Stimulated activated CD4-positive, alpha-beta T cell treated with anti-CD3 and anti-CD28 coated beads, Interleukin-1b, Interleukin-23, amount 100 ng/mL, for 1 hour (primary cell): ENCODE measurements at places on chromosomes 7 and 10.

- no peak for DNase-seq
Observed at GRCh38 chr7:36949711-36950600, 225.7 kb upstream of the AOAH start.

DNA sequence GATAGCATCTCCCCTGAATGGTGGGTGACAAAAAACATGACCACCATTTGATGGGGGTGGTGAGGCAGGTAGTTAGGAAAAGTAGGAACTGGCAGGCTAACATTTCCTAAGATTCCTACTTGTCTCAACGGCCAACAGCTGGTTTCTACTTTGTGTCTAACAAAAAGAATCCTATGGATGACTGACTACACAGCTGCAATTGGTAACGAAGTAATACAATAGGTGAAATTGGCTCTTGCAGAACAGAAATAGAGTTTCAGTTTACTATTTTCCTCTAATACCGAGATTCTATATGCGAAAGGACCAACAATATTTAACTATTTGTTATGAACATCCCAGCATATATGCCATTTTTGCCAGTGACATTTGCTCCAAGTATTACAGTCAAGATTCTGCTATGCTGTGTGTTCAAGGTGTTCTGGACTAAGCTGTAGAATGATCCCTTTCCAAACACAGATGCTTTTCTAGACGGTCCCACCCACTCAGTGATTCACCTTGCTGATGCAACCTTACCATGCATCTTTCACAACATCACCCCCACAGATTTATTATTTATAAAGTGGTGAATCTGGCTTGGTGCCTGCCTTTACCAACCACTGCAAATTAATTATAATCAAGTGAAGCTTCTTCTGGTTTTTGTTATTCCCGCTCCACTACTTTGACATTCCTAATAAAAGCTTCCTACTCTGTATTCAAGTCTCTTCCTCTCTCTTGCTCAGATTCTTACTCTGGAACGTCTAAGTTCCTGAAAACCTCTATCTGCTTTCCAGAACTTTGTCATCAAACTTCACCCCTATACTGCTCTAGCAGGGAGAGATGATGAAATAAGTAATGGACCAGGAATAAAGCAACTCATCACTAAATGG lies 16.8 kb downstream of the BBIP1 start:
- DNase-seq = no peak

- no peak for DNase-seq
Observed at GRCh38 chr7:44144426-44144967, 3.4 kb upstream of the MYL7 start.

GRCh38 chr10:102311025-102311420 lies 65.7 kb downstream of the GBF1 start:
- DNase-seq = no peak

DNA sequence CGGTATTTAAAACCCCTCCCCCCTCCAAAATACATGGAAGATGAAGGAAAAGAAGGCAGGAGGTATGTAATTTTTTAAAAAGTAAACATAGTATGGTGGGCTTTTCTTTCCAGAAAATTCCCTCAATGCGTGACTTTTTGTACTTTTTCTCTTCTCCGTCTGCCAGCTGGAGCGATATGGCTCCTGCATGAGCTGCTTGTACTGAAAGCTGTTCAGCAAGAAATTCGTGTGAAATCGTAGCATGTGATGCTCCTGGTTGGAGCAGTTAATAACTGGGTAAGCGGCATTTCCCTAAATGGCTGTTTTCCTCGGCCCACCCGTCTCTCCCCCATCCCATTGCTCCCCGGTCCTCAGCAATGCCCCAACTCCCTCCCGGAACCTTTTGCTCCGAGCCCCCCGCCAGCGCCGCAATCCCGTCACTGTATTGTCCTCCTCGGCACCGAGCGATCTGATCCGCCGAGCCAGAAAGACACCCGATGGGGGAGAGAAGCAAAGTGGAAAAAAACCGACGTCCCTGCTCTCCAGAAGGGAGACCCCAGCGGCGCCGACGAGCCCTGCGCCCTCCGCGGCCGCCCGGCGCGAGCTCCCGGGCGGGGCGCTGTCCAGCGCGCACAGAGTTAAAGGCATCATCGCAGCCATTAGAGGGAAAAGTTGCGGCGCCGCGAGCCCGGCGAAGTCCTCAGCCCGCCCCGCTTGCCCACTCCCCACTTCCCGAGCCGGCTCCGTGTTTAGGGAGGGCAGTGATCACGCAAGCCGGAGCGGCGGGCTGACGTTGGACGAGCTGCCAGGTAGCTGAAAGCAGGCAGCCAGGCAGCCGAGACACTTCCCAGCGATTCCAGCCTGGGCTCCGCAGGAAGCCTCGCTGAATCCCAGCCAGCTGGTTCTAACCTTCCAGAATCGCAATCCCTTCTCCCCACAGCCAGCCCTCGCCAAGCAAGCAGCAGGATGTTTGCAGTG lies at the start of gene VSTM2A:
VSTM2A (plus strand) TSS at position 707 of the 957 bp plus-strand sequence. CDS start 356 bp downstream, outside the sequence.
- no peak for DNase-seq

DNA sequence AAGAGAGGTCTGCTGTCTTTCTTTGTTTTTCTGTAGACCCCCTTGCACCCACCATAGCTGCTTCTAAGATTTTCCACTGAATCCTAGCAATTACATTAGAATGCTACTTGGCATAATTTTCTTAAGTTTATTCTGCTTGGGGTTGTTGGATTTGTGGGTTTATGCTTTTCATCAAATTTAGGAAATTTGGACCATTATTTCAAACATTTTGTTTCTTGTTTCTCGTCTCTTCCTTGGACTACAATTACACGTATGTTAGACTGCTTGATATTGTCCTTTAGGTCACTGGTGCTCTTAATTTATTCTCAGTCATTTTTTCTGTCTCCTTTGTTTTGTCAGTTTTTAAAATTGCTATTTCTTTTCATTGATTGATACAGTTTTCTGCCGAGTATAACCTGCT lies 65.8 kb downstream of the FANK1 start:
- no peak for DNase-seq

- no peak for DNase-seq
Observed at GRCh38 chr10:37865264-37865663, 7.9 kb upstream of the ZNF248 start.

GRCh38 chr7:82393840-82394220 lies 49.7 kb downstream of the CACNA2D1 start:
- no peak for DNase-seq

- peak; percentile 15 for DNase-seq
Observed at GRCh38 chr7:18666107-18666728, 170.7 kb downstream of the HDAC9 start.

- DNase-seq = no peak
Observed at GRCh38 chr10:97540669-97541500, 31.7 kb upstream of the ANKRD2 start.

DNA sequence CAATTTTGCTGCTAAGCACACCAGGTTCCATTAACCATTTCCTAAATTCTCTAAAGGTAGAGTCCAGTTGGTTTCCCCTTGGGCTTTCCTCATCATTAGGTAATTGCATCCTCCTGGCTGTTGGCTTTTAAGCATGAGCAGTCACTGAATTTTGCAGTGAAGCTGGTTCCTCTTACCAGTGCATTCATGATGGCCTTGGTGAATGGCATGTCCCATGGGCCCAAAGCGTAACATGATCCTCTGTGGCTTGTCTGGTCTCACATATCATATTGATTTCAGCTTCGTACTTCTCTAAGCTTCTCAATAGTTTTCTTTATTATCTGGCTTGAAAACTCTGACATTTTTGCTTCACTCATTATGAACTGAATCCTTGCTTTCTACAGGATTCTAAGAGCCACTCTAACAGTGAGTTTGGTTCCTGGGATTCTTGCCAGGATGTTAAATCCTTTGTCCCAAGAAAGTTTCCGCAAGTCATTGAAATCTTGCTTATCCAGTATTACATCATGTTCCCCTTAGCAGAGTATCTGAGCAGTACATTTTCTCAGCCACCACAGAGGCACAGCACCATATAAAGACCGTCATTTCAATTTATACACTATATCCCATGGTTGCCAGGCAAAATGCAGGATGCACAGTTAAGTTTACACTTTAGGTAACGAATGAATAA lies 134.2 kb downstream of the PTN start:
- DNase-seq = no peak

GRCh38 chr7:18241543-18242231 lies 214.0 kb upstream of the PRPS1L1 start:
- no peak for DNase-seq

DNA sequence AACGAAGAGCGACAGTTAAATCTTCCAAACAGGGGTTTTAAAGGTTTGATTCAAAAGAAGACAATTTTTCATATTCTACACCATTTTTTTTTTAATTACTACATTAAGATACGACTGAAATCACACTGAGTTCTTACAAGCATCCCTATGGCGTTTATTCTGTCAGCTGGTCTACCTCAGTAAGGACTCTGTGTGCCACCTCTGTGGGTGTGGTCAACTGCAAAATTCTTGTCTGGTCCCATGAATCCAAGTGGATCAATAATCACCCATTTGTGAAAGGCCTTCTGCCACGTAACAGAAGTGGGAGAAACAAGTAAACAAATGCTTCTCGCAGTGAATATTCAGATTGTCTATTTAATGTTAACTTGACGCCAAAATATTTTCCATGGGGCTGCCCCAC lies 104.1 kb downstream of the GRB10 start:
- no peak for DNase-seq

DNA sequence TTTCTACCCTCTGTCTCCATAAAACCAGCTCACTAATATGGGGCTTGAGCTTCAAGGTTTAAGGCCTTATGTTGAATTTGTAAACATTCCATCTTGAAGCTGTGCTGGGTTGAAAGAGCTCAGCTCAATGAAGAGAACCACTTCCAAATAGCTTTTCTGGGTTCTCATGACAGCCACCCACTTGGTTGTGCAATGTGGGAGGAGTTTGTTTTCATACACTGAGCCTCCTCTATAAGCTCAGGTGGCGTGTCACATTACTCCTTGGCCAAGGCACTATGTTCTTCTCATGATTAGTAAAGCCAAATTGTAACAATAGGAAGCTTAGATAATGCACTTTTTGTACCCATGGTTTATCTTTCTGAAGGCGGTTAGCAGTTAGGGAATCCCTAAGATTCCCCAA lies 265.6 kb downstream of the PTEN start:
- DNase-seq = no peak

DNA sequence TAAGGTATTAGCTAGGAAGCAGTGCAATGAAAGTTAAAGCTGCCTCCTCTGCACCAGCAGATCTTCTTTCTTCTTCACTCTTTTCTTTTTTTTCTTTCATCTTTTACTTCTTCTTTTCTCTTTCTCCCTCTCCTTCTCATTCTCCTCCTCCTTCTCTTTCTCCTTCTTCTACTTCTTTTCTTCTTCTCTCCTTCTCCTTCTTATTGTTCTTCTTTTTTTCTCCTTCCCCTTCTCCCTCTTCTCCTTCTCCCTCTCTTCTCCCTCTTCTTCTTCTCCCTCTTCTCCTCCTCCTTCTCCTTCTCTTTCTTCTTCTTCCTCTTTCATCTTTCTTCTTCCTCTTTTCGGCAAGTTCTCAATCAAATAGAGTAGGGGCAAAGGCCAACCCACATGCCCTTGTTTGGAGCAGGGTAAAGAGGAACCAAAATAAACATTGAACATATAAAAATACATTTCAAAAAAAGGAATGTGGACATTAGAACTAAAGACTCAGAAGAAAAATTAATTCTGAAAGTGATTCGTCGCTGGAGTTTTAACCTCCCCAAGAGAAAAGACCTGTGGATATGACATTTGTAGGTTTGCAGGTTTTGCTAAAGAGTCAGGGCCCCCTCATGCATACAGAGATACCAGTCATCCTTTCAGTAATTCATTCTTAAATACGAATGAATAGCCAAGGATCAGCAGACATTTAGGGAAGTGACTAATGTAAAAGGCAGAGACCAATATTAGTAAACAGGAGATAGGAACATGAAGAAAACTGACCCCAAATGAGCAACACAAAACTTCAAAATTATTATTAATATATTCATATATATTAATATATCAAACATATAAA lies 93.0 kb upstream of the RSU1 start:
- no peak for DNase-seq

DNA sequence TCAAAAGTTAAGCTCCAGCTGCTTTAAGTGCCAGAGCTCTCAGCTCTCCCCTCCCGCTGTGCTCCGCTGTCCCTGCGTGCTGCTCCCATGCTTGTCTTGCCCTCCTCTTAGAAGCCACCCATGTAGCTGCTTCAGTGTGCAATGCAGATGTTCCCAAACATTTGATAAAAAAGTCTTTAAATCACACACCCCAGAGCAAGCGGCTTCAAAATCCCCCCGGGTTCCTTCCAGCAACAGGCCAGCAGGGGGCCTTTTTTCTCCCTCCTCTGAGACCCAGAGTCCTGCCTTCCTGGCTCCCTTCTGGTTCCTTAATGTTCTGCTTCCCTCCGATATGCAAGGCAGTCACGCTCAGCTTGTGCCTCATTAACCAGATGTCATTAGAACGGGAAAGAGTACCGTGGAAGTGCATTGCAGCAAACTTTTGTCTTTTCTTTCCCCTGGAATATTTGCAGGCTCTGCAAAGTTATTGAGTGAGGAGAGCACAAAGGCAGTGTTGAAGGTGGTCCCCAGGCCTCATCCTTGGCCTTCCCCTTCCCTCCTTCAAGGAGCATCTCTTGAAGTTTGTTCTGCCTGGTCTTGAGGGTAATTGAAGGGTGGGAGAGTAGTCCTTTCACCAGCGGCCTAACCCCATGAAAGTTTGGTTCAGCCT lies 25.5 kb downstream of the LDB3 start:
- no peak for DNase-seq

DNA sequence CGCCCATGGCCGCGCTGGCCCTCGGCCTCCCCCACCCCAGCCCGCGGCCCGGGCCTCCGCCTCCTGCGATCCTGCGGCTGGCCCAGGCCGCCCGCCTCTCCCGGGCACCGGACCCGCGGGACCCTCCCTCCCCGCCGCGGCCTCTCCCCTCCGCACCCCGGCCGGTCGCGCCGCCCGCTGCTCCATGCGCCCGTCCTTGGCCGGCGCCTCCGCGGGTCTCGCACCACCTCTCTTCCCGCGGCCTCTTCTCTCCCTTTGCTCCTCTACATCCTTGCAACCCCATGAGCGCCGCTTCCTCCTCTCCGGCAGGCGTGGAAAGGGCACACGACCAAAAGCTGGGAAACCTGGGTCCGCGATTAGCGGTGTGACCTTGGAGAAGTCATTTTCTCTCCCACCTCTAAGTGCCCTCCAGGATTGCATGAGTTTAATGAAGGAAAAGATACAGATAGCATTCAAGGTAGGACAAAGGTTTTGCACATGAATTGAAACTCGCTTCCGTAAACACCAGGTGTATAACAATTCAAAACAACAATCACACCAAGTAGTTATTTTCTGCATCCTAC lies 448 bp upstream of the SRPK2 start:
- no peak for DNase-seq

DNA sequence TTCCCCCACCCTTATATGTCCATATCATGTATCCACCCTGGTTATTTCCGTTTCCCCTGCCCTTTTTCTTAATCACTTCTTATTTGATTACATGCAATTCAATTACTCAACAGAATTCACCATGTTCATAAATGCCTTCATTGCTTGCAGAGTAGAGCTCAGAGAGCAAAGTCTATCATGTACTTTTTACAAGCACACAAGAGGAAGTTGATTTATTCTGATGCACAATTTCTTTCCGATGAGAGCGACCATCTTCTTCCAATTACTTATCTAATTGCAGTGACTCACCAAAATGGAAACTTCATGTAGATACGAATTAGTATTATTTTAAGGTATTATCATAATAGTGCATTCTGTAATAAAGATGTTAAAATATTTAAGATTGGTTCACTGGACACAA lies 430.5 kb upstream of the KLF6 start:
- no peak for DNase-seq
